ENCODE measurements at places on chromosomes 1 and 21.

GRCh38 chr1:211017075-211017718, 116.8 kb downstream of the KCNH1 start:
- no peak for DNase-seq

DNA sequence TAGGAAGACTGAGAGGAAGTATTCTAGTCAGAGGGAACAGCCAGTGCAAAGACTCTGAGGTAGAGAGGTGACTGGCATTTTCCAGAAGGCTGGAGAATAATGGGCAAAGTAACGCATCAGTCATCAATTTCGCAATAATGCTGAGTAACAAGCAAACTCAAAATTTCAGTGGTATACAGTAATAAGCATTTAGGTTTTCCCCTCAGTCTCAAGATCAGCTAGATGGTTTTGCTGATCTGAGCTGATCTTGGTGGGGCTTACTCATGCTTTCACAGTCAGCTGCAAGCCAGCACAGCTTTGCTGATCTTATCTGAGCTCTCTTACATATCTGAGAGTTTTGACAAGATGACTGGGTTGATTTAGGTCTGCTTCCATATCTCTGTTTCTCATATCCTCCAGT, 108.7 kb downstream of the TSEN15 start:
- no peak for DNase-seq

DNA sequence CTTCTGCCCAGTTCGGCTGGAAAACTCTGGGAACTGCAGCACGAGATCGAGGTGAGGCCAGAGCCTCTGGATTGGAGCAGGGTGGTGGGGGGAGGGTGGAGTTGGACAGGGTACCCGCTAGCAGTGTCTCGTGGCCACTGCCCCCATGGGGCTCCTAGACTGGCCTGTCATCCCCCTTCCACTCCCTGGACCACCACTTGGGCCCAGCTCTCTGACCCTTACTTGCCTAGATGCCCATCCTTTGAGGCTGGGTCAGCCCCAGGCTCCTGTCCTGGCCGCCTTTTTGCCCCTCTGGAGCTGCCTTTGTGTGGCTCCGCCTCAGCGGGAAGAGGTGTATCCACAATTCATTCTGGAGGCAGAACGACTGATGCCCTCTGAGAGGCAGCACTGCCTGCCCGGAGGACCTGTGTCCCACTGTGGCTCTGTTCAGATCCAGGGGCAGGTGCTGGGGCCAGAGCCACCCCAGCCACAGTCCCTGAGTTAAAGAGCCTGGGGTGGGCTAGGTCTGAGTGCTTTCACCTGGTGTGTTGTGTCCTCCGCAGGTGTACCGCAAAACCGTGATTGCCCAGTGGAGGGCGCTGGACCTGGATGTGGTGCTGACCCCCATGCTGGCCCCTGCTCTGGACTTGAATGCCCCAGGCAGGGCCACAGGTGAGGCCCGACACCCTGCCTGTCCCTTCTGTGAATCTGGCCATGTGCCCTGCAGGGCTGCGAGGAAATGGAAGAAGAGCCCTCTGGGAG, 17.7 kb downstream of the FAAH start:
- no peak for DNase-seq

DNA sequence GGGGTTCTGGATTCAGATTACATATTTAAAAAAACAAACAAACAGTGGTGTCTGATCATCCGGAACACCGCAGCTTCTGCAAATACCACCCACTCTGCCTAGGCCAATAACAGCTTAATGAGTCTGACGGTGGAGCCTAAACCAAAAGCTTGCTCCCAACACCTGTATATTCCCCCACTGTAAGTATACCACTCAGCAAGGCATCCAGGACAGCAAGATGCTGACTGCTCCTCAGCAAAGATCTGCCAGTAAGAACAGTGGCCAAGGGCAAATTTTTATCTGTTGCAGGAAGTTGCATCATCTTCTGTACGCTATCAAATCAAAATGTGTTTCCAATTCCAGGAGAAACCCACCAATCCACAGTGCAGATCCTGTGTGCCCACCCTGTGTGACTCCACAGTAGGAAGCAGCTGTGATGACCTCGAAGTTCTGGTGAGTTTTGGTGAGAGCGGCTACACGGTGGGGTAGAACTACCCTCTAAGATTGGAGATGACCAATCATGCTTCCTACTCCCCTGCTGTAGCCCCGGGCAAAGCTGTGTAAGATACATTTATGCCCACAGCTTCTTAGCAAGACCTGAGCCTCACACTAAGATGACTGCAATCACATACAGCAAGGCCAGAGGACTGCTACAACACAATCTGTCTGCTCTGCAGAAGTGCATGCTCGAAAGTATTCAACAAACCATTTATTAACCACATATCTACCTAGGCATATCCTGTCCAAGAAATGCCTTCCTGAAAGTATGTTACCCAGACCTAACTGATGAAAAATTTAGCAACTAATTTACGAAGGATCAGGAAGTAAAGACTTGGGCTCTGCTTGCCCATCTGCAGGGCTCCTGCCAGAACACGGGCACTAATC, 30.5 kb downstream of the SIPA1L2 start:
- DNase-seq: no peak

GRCh38 chr1:77704736-77705135, 22.3 kb upstream of the ZZZ3 start:
- no peak for DNase-seq

DNA sequence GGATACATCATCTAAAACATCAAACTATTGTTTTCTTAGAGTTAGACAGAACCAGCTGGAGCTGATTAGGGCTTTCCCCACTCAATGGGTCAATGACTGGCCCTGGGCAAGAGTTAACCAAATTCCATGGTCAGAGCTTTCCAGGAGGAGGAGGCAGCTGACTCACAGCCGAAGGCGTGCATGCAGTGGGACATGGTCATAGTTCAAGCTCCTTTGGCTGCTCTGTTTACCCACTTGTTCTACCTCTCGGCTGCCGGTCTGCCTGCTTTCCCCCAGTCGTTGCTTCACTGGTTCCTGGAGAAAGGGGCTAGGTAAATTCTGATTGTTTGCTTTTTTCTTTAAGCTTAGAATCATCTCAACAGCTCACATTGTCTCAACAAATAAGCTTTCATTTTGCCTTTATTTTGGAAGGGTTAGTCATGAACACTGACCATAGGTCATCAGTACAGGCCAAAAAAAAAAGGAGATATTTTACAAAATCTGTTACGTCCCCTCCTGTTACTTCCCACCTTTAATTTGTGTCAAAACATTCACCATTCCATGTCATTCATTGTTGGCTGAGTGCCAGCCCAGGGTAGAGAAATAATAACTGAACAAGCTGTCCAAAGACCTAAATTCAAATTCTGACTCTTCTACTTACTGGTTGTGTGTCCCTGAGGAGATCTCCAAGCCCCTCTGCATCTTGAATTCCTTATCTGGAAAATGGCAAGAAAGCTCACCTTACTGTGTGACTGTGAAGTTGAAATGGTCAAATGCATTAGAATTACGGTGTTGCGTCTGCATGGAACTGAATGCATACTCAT, 12.0 kb downstream of the MAB21L3 start:
- no peak for DNase-seq

DNA sequence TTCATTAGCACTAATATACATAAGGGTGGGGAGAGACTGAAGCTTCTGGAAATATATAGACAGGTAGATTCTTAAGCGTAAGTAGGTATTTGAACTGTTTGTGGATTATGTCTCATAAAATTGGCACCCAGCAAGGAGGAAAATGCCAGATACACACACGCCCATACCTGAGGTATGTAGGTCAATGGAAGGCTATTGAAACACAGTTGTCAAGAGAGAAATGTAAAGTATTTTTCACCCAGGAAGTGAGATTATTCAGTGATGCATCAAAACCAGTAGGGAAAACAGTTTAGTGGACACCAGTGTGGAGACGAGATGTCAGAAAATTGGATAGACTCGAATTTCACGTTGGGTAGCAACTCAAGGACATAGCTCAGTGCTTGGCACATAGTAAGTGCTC, 4.7 kb upstream of the RSPH1 start:
- DNase-seq: no peak

- no peak for DNase-seq
Measured at GRCh38 chr1:110816945-110817344, 56.0 kb upstream of the CD53 start.

- no peak for DNase-seq
Measured at GRCh38 chr1:244080343-244080929, 29.4 kb downstream of the ZBTB18 start.

- DNase-seq: no peak
Measured at GRCh38 chr1:248862998-248863881, 4.4 kb upstream of the ZNF692 start.

GRCh38 chr1:175673371-175674150, 69.8 kb downstream of the TNR start:
- DNase-seq: no peak

DNA sequence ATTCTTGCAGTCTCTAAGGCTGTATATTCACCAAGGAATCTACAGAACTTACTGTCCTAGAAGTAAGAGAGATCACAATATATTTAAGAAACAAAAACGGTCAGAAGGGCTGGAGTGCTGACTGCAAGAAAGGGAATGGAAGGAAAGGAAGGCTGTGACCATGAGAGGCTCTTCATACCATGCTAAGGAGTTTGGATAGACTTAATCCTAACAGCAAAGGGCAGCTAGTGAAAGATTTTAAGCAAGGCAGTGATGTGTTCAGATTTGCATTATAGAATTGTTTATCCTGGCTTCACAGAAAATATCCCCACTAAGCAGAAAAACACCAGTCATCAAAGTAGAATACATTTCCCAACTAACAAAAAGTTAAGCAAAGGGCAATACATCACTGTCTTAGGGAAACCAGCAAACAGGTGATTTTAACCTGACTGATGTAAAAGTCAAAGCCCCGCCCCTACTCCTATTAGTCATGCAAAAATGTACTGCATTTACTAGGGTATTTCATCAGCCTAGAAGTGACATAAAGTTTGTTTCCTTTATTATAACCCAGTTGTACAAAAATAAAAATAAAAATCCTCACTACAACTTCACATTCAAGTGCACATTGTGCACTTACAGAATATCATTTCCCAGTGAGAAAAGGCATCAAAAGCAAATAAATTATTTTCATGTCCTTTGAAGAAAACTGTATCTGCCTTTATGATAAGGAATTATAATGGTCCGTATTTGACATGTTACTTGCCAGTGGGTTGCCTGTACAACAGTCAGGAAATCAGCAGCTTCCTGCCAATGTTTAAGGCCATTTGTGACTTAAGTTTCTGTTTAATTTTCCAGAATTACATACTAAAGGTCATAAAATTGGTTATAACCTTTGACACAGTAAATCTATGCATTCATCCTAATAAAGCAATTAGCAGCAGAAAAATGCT, 17.2 kb downstream of the JAK1 start:
- DNase-seq: no peak

DNA sequence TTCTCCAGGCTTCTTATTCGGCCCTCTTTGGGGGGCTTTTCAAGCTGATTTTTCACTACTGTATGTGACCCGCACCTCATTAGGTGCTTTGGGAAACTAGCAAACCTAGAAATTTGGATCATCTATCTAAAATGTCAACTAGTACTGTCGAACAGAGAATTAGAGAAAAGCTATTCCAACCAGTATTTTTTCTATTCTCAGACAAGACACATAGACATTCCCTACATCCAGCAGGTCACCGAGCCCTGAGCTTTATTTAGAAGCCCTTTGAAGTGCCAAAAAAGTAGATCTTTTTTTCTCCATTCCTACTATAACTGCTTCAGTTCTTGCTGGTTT, 310 bp upstream of the SSR2 start:
- DNase-seq: no peak

GRCh38 chr1:31848381-31848897, 32.6 kb upstream of the SPOCD1 start:
- DNase-seq: no peak

- no peak for DNase-seq
Measured at GRCh38 chr1:203492748-203493130, 1.2 kb upstream of the OPTC start.

- no peak for DNase-seq
Measured at GRCh38 chr1:41673378-41673777, 188.9 kb upstream of the EDN2 start.

GRCh38 chr1:171751221-171751620, 9.4 kb upstream of the VAMP4 start:
- DNase-seq: no peak

DNA sequence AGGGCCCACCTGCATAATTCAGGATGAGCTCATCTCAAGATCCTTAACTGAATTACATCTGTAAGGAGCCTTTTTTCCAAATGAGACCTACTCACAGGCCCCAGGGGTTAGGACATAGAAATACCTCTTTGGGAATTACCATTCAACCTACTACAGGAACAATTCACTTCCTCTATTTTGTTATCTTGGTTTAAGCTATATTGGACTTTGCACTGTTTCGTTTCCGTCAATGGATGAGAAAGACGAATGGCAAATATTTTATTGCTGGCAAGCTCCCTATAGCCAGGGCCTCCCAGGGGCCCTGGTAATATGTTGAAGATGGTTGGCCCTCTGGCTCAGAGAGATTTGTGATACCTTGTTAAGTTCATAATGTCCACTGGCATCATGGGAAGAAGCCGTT, 384.2 kb upstream of the DUSP10 start:
- no peak for DNase-seq

- no peak for DNase-seq
Measured at GRCh38 chr1:208000504-208000903, 89.6 kb upstream of the CD34 start.

- no peak for DNase-seq
Measured at GRCh38 chr1:230011333-230012092, 55.5 kb upstream of the GALNT2 start.

DNA sequence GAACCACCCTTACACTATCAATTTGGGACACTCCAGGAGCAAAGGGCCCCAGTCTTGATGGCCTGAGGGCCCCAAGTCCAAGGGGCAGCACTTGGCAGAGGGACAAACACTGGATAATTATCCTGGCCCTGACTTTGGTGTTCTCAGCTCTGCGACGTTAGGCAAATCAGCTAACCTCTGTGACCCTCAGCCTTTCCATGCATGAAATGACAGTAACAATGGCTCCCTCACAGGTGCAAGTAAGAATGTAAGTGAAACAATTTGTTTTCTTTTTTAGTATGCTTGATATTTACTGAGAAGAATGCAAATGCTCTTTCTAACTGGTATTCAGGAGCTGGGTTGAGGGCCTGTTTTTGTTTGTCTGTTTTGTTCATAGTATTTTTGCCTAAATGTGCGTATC, 61.6 kb upstream of the PRDX6 start:
- DNase-seq: no peak

DNA sequence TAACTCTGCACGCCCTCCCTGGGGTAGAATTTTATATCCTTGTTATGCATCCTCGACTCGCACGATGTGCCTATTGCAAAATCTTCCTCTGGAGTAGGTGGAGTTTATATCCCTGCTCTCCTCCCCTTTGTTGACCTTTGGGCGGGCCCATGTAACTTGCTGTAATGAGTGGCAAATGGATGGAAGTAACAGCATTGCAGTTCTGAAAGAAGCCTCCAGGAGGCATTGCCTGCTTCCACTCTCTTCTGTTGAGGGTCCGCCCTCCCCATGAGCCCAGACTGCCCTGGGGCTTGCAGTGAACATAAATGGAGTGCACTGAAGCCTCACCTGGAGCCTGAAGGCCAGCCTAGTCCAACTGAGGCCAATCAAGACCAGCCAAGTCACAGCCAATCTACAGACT, 62.2 kb upstream of the GRIK3 start:
- DNase-seq: no peak

- DNase-seq: no peak
Measured at GRCh38 chr1:48693180-48693579, 83.5 kb downstream of the BEND5 start.

GRCh38 chr21:38938343-38938742, 132.6 kb downstream of the ETS2 start:
- no peak for DNase-seq

- no peak for DNase-seq
Measured at GRCh38 chr1:178066908-178067614, 26.8 kb upstream of the RASAL2 start.
